ENCODE measurements at places on chromosomes 2 and 18. TPM values are rescaled to one million over a fixed set of nuclear protein-coding genes. Genes with fewer than 3 reads are reported as not detected.

- no peak for DNase-seq
Measured at GRCh38 chr2:222561817-222562645, 93.9 kb downstream of the FARSB start.

DNA sequence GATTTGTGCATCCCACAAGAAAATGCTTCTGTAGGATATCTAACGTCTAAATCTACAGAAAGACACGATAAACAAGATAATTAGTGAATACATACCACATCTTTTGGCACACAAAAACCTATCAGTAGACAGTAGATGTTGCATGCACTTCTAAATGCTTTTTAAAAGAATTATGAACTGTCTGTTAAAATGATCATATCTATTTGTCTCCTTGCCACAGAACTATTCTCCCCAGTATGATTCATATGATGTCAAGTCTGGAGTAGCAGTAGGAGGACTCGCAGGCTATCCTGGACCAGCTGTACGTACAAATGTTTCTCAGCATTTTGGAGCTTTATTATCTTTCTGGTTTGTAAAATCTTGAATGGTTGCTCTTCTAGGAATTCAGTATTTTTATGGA lies 12.7 kb downstream of the COL3A1 start:
- DNase-seq, result no peak

- DNase-seq, result no peak
Measured at GRCh38 chr2:83160571-83160970, 1298.5 kb downstream of the SUCLG1 start.

DNA sequence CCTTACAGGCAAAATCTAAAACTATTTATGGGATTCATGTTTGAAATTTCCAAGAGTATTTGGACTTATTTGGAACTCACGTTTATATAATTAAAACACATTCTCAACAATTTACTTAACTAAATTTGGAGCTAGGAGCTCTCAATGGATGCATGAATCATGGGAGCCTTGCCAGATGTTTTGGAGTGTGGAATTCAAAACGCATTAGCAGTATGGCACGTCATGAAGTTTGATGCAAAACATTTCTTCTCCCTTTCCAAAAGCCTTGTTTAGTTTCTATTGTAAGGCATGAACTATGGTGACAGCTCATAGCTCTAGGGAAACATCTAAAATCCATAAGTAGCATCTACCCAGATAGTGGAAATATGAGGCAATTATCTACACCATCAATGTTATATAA lies 701.6 kb downstream of the SATB2 start:
- DNase-seq, result no peak

DNA sequence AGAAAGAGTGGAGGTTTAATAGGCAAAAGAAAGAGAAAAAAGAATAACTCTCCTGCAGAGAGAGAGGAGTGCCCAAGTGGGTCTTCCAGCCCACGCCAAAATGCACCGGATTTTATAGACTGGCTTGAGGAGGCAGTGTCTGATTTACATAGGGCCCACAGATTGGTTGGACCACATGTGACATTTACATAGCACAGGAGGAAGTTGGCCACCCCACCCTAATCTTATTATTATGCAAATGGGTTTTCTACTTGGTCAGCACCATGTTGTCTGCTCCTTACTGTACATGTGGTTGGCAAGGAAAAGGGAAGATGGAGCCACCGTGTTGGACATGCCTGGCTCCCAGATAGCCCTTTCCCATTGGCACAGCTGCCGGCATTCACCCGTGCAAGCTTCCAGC lies 56.8 kb downstream of the SP110 start:
- no peak for DNase-seq

- DNase-seq, result no peak
Measured at GRCh38 chr2:58669998-58670397, 428.9 kb upstream of the FANCL start.

- DNase-seq, result no peak
Measured at GRCh38 chr2:186558512-186559276, 31.2 kb upstream of the ITGAV start.

DNA sequence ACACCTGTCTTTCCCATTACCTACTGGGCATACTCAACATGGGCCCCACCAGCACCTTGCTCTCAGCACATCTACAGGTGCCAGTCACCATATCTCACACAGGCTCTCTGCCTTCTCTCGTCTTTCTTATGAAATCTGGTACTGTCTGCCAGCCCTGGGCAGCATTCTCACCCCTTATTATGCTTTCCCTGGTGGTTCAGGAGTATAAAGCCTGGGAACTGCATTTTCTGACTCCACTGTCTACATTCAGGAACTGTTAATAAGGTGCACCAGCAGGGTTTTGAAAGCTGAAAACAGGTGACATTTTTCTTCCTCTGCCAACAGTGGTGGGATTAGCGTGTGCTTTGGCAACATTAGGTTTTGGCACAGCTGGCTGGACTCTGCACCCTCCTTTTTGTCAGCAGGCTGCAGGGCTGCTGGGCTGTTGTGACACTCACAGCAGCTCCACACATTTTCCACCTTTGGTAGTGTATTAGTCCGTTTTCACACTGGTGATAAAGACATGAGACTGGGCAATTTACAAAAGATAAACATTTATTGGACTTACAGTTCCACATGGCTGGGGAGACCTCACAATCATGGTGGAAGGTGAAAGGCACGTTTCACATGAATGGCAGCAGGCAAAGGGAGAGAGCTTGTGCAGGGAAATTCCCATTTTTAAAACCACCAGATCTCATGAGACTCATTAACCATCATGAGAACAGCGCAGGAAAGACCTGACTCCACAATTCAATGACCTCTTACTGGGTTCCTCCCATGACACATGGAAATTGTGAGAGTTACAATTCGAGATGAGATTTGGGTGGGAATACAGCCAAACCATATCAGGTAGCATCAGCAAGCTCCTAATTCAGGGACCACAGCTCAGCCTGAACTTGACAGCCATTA lies 343.1 kb upstream of the LYPD1 start:
- DNase-seq, result no peak

DNA sequence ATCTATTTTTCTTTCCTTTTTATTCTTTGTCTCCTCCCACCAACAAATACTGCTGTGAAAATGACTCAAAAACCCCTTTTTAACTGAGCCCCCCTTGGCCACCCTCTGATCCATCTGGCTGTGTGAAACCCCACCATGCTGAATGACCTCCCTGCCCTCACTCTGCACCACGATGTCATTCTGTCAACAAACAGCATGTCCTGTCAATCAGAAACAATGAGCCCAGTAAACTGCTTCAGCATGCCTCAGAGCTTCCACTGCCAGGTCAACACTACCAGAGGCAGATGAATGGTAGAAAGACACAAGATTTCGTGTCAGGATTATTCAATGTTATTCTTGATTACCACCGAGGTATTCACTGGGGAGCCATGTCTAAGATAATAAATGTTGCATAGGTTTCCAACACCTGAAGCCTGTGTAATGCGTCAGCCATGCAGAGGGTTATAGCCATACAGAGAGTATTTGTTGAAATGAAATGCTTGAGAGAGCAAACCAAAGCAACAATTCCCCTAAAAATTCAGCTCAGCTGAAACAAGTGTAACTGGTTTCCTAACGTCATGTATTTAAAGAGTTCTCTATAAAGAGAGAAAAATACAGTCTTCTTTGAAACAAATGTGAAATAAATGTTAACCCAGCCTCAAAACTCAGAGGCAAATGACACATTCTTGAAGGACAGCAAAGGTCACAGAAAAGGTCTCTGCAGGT lies 76.7 kb downstream of the LRP2 start:
- no peak for DNase-seq

GRCh38 chr2:573025-573424 lies 104.2 kb downstream of the TMEM18 start:
- no peak for DNase-seq

DNA sequence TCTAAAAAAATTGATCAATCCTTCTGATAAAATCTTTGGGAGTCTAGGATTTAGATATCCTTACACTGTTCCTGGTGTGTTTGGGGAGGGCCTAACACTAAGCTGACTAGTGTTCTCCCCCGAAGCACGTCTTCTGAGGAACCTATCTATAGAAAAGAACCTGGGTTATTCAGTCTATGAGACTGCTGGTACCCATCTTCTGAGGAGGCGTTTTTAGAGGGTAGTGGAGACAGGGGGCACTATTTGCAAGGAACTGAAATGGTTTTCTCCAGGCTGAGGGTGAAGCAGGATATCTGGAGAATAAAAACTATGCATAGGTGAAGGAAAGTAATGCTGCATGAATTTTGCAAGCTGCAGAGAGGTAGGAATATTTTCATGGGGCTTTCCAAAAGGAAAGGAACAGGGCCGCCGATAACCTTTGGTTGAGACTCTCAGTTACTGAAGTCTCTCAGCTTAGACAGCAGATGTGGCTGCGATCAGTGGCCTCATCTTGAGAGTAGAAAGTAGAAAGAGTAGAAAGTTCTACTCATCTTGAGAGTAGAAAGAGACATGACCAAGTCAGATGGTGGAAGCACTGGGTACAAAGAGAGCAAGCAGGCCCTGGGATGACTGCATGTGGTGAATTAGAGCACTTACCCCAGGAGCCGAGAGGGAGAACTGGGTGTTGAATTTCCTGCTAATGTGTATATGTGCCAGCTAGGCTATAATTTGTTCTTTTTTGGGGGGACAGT lies 31.8 kb upstream of the KCNE4 start:
- DNase-seq, result no peak

DNA sequence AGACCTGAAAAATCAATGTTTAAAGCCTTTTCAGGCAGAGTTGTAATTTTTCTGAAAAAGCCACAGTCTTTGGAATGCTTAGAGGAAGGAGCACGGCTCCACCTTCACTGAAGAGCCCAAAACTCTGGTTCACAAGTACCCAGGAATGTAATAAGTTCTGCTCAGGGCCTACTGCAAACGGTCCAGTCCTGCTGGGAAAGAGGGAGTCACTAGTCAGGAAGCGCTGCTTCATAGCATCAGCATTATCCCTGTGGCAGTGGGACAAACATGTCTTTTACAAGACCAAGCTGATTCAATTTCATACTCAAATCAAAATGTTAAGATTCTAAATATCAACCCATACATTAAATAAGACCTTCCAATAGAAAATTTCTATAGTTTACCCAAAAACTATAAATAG lies 152.9 kb upstream of the PGAP1 start:
- DNase-seq, result no peak

- no peak for DNase-seq
Measured at GRCh38 chr2:207274530-207275189, 108.9 kb upstream of the KLF7 start.

- DNase-seq, result no peak
Measured at GRCh38 chr2:178331474-178332432, 119.2 kb downstream of the PRKRA start.

DNA sequence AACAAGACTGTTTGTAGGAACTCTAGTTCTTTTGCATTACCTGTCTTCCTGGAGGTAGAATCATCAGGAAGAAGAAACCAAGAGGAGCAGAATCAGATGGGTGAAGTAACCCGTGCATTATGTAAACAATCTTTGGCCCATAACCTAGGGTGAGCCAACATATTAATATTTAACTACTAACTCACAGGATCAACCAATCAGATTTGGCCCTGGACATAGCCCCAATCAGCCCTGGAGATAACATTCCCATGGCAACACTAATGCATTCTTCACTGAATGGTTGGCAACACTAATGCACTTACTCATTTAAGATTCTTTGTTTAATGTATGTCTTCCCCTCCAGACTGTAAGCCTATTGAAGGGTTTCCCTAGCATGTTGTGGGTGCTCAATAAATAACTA lies 72.0 kb upstream of the CTAGE1 start:
- DNase-seq, result no peak

DNA sequence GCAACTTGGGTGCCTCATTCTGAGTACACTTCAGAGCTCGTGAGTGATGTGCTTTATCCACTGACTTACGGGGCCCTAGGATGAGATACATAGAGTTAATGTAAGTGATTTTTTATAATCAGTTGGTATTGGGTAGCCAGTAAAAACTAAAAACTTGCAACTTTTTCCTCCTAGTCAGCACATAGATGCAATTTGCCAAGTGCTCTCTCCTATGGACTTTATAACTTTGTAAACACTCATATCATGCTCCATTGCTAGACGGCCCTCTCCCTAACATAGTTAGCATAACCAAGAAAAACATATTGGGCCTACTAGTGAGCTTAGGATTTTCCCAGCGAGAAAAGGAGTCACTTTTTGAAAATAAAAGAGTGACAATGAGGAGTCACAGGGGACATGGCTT lies 60.4 kb downstream of the PLB1 start:
- DNase-seq, result no peak

DNA sequence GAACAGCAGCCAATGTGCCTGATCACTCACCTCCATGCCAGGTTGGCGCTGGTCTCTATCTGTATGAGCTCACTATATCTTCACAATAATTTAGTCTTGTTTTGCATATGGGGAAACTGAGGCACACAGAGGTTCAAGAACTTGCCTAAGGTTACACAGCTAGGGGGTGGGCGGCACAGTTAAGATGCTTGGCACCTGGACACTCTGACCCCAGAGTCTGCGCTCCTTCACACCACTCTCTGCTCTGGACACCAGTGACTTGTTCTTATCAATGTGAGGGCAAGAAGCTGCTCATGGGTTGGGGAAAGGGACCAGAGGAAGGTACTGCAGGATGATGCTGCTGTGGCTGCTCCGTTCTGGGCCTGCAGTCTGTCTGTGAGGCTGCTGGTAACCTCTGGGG lies 27.1 kb downstream of the FBLN7 start:
- DNase-seq, result no peak

DNA sequence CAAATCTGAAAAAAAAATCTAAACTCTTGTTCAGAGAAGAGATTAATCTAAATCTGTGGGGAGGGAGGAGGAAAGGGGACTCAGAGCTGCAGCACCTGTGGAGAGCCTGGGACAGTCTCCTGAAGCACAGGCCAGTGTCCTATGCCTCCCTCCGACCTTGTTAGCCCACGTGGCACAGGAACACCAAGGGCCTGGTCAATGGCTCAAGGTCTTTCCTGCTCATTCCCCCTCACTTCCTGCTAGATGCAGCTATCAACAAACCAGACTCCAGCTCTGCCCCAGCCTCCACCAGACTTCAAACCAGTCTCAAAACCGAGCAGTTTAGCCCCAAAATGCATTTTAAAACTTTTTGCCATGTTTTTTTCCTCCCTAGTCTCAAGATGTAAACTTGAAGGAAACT lies 20.1 kb upstream of the SULT1C3 start:
- no peak for DNase-seq

VWC2L gene
- not detected for total RNA-seq

B4GALT6 gene
- 2.3 TPM for total RNA-seq

RGPD4 gene
- total RNA-seq, result 0.17 TPM

GRHL1 gene
- total RNA-seq, result 4.6 TPM

TPGS2 gene
- total RNA-seq, result 71.4 TPM

SLC5A7 gene
- total RNA-seq, result 0.33 TPM

DNAJC5G gene
- total RNA-seq, result not detected

CCDC148 gene
- 0.69 TPM for total RNA-seq

MREG gene
- total RNA-seq, result 19.9 TPM

LAPTM4A gene
- total RNA-seq, result 98.7 TPM

HSPE1 gene
- total RNA-seq, result 61.6 TPM

All from upper lobe of left lung (tissue), 6 donors.